ENCODE measurements at places on chromosomes 13 and 19.

DNA sequence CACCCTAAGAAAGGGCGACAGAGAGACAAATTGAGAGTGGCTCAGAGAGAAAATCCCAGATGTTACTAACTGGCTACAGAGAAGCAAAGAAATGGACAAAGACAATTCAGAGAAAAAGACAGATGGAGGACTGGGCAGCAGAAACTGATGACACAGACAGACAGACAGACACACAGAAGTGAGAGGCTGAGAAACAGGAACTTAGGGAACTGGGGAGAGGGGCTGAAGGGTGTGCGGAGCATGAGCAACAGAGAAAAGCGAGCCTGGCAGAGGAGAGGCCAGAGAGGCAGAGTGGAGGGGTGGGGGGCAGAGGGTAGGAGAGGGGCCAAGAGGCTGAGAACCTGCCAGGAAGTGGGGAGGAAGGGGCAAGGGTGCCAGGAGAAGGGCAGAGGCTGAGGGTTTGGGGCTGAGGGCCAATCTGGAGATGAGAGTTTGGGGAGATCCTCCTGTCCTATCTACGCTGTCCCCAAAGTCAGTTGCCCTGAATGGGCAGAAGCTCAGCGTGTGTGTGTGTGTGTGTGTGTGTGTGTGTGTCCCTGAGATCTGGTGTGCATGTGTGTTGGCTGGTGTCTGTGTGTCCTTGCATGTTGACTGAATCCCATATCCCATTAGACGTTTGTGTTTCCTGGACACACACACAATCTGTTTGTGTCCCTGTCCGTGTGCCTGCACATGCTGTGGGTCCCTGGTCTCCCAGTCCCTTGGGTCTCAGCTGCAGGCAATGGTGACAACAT, 5.6 kb upstream of the ERFL start:
- DNase-seq = no peak

DNA sequence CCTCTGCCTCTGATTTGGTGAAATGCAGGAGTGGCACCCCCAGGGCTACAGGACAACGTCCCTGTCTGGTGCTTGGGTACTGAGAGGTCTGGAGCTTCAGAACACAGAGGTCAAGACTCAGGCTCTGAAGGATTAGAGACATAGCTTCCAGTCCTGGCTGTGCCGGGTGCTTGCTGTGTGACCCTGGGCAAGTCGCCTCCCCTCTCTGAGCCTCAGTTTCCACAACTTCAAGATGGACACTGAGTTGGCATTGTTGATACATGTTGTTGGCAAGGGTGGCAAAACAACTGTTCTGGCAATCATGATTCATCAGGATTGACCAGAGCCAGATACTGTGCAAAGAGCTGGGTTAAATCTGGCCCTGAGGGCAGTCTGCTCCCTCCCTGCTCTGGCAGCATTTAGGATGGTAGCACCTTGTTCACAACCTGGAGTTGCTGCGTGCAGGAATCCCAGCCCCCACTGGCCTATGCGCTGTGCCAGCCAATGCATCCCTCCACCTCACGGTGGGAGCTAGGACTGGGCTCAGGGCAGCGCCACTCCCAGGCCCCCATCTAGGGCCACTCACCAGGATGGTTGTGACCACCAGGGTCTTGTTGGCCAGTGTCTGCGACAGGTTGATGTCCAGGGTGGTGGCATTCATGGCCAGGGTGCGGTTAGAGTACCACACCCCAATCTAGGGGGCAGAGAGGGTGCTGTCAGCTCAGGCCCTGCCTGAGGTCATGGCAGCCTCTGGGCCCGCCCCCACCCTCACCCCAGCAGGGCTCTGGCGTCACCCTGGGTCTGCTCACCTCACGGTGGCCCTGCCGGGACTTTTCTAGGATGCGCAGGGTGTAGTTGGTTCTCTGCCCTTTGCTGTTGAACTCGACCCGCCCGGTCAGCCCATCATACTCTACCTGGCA, 16.7 kb downstream of the GRIK5 start:
- no peak for DNase-seq

DNA sequence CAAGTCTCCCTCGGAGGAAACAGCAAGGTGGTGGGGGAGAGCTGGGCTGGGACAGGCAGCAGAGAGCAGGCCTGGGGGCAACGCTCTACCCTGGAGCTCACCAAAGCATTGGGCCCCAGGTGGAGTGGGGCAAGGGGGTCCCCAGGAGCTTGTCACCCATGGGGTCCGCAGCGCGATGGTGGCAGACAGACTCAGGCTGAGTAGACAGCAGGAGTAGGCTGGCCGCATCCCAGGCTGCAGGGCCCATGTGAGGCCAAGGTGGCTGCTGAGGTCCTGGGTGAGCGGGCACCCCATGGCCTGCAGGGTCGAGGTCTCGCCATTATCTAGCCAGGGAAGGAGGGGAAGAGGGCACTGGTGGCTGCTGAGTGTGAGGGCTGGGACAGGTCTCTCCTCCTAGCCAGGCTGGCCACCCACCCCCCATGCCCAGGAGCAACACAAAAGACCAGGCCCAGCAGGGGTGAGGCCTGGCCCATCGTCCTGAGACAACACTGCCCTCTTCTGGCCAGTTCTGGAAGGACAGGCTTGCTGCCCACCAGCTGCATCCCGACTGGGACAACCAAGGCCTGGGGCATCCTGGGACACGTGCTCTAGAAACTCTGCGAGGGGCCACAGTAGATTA, 33.1 kb downstream of the CEBPG start:
- peak; percentile 83 for DNase-seq

DNA sequence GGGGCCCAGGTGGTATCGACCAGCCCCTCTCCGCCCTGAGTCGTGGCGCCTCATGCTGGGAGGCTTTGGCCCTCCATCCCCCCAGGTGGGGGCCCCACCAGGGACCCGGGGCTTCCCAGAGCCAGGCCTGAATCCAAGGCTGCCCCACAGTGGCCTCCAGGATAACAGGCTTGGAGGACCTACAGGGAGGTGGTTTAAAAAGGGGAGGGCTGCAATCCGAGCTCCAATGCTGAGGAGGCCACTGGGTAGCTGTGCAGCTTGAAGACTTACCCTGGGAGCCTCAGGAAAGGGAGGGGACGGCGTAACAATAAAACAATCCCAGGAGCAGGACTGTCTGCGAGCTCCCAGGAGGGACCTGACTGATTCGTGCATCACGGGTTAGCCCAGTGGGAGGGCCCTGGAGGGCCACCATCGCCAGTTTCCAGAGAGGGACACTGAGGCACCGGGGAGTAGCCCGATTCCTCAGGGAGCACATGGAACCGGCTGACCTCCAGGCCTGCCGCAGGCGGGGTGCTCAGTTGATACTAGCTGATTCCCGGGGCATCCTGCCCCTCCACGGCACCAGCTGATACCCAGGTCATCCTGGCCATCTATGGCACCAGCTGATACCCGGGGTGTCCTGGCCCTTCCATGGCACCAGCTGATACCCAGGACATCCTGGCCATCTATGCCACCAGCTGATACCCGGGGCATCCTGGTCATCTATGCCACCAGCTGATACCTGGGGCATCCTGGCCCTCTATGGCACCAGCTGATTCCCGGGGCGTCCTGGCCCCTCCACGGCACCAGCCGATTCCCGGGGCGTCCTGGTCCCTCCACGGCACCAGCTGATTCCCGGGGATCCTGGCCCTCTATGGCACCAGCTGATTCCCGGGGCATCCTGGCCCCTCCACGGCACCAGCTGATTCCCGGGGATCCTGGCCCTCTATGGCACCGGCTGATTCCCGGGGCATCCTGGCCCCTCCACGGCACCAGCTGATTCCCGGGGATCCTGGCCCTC, 3.7 kb upstream of the C2CD4C start:
- DNase-seq = no peak

DNA sequence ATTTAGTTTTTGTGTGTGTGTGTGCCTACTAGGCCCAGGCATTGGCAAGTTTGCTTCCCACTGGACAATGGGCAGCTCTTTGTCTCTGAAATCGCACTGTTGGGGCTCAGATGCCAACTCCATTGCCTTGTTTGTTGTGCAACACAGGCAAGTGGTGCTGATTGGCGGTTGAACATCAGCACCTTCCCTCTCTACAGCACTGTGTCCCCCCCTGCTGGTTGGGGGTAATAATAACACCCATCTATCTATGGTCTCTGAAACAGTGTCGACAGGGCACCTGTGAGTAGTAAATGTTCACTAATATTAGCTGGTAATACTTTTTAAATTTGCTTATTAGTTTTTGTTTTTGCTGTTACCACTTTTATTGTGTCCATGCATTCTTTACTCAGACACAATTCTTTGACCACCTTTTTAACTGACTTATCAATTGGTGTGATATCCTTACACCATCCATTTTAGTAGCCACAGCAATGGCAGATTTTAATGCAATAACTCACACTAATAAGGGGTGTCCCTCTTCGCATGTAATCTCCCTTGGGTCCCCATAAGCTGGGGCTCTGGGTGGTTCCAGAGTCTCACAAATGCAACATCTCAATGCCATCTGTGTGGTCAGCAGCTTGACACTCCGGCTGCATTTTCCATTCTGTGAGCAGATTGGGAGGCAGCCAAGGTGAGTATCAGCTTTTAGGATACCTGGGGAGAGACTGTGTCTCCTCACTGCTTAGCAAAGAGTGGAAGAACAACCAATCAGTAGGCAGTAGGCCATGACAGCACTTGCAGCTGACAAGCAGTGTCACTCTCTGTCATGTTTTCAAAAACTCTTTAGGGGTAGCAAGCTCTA, 47.7 kb upstream of the UQCRFS1 start:
- no peak for DNase-seq

- no peak for DNase-seq
Measured at GRCh38 chr13:76239031-76239680, 603.0 kb downstream of the LMO7 start.

- DNase-seq = no peak
Measured at GRCh38 chr19:34505321-34506025, 23.9 kb downstream of the WTIP start.

GRCh38 chr19:33767898-33768413, 28.7 kb upstream of the KCTD15 start:
- DNase-seq = no peak

DNA sequence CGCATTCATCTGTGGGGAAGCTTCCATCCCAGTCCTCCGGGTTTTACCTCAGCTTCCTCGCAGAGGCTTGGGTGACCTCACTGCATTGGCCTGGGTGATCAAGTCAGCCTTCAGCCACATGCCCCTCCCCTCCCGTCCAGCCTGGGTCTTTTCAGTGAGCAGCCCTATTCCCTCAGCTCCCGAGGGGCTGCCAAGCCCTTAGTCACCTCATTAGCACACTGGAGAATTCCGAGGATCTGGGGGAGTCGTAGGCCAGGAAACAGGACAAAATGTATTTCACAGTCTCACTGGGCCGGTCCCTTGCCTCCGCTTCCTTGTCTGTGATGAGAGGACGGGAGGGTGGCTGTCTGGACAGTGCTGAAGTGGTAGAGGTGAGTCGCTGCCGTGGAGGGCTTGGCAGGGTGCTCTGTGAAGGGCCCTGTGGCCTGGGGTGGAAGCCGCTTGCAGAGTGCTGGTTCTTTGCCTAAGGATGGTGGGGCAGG, 19.9 kb downstream of the KDM4B start:
- no peak for DNase-seq

GRCh38 chr13:80290591-80290990, 50.3 kb downstream of the SPRY2 start:
- no peak for DNase-seq

GRCh38 chr13:65592731-65593130, 1637.4 kb downstream of the PCDH9 start:
- no peak for DNase-seq

DNA sequence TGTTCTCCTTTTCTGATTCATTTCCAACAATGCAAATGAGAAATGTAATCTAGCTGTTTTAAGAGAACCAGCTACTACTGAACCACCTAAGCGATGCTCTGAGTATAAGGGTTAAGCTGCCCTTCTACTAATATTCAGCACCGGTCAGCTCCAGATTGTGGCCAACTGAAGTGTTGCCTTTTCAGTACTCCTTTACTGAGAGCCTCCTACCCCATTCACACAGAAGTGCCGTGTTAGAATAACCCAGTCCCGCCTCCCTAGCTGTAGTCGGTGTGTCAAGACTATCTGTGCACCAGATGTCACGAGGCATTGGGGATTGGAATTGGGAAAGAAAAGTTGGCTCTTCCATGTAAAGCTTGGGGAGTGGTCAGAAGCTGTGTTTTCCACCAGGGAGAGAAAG, 45.4 kb downstream of the FAM124A start:
- DNase-seq = no peak

GRCh38 chr13:27627380-27627779, 5.7 kb downstream of the POLR1D start:
- no peak for DNase-seq

DNA sequence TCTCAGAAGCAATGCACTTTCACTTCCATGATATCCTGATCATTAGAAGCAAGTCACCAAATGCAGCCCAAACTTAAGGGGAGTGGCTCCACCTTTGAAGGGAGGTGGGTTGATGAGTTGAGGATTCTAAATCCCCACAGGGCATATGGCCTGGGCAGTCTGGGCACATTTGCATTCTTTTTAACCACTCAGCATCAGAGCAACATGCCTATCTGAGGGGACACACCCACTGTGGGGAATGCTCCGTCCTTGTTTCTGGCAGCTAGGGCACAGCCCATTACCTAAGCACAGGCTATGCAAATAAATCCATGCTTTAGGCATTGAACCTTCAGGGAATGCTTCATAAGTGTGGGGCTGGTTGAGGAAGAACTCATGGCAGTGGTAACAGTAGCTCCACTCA, 12.3 kb upstream of the SACS start:
- no peak for DNase-seq

DNA sequence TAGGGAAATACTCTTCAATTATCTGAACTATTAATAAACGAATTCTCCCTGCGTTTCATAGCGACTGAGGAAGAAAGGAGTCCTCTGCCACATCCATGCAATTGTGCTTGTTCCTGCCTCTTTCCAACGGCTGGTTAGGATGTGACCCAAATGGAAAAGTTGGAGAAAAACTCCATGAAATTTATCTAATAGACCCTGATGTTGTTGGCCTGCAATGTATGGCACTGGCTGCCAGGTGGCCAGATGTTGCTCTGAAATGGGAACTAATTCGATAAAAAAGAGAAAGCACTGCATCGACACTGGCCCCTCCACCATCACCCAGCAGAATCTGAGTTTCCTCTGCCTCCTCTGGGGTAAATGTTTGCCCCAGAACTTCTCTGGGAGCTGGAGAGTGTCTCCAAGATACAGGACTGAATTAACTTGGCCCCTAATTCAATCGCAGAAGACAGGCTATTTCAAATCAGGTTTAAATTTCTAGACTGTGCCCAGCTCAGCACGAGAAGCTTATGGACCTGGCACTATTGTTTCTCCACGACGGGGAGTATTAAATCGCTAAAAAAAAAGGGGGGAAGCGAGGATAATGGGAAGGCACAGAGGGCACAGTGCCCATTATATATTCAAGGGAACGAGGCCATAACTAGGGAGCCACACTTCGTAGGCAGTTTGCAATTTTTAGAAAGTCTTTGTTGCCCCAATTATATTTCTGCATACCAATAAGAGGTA, 103.9 kb downstream of the ZIC5 start:
- DNase-seq = no peak
